ENCODE measurements at places on chromosomes 6 and 20.
A peak's percentile ranks its signal among the peaks of the same experiment; 100 is the strongest.

- DNase-seq: no peak
Observed at GRCh38 chr20:6606651-6607050, 160.8 kb upstream of the BMP2 start.

- no peak for DNase-seq
Observed at GRCh38 chr6:170388113-170388512, 81.6 kb downstream of the FAM120B start.

DNA sequence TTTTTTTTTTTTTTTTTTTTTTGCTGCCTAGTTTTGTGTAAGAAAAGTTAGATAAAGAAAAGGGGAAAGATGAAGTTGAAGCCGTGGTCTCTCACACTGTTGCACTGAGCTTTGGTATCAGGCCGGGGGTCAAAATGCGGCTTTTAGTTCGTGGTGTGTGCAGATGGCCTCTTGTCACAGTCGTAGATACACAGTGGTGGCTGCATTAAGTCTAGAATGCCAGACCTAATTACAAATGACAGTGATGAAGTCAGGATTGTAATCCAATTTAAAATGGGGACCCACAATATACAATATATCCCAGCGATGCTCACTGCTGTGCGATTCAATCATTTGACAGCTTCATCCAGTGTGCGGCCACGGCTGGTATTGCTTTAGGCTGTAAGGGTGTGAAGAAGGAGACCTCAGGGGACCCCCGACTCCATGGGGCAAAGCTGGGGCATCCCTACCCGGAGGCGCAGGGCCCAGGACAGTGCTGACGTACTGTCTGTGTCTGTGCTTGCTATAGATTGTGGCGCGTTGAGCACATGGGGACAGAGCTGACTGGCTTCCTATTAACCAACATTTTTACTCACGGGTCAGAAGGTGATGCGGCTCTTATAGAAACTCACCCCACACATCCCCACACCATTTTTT lies 210.0 kb upstream of the SOX4 start:
- no peak for DNase-seq

- no peak for DNase-seq
Observed at GRCh38 chr6:159988983-159989454, 20.1 kb downstream of the IGF2R start.

GRCh38 chr6:37699138-37699766 lies 1.6 kb upstream of the MDGA1 start:
- DNase-seq: peak; percentile 83

DNA sequence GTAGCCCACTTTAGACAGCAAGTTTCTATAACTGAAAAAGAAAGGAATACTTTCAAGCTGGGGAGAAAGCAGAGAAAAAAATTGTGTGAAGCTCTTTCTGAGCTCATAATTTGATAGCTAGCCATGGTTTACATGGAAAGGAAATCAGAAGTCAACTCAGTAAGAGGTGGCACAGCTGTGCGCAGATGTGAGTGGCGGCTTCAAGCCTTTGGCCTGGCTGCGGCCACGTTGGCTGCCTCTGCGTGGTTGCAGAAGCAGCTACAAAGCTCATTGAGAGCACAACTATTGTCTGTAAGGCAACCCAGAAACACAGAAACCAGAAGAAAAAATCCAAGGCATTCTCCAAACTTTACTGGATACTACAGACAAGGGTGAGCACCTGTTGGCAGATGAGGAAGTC lies 136.9 kb downstream of the SASH1 start:
- no peak for DNase-seq

GRCh38 chr20:21713901-21714296 lies 8.4 kb downstream of the PAX1 start:
- DNase-seq: no peak

GRCh38 chr20:60453388-60454246 lies 495.4 kb downstream of the CDH26 start:
- no peak for DNase-seq

DNA sequence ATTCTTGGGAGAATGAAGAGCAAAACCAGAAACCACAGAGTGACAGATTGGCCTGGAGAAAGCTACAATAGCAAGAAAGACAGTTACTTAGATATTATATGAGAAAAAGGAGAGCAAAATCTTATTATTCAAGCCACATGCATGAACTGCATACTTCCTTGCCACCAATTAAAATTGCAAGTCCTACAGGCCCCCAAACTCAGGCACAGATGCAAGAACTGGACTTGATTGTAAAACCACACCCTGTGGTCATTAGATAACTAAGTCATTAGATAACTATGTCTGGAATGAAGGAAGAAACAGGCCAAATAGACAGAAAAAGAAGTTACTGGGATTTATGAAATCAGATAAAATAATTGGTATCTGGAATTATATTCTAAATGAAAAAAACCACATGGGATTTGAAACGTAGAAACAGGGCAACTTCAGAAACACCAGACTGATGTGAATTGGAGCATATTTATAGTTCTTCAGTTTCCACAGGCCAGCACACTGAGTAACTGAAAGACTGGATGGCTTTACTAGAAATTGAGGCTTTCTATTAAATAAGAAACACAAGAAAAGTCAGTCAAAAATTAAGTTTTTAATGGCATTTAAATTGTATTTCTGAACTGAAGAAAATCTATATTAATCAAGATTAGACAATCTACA lies 49.4 kb upstream of the CARMIL1 start:
- DNase-seq: no peak

- no peak for DNase-seq
Observed at GRCh38 chr20:38804221-38804620, 1.3 kb upstream of the PPP1R16B start.

GRCh38 chr6:20631549-20631924 lies 97.3 kb downstream of the CDKAL1 start:
- DNase-seq: no peak

DNA sequence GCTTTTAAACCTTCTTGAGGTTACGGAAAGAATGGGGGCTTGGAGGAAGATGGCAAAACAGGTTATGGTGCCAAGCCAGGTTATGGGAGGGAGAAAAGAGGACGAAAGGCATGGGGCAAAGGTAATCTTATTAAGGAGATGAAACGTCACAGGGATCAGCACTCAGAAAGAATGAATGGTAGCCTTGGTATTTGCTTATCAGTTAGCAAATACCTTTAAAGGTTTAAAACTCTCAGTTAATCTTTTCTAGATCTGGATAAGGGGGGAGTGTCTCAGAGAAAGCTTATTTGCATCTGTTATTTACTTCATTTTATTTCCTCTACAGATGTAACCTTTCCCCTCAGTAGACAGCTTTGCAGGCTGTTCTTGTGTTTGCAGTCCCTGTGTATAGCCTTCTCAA lies 55.5 kb upstream of the EEF1E1 start:
- no peak for DNase-seq

GRCh38 chr6:123804014-123804786 lies 535 bp downstream of the NKAIN2 start:
- DNase-seq: no peak

GRCh38 chr20:3313683-3314065 lies 74.7 kb upstream of the SLC4A11 start:
- no peak for DNase-seq
